ENCODE measurements at places on chromosomes 6 and 20.

GRCh38 chr20:60729135-60729900, 522.7 kb upstream of the CDH4 start:
- DNase-seq: no peak

- DNase-seq: no peak
These were observed 38.6 kb upstream of the MARCKS start for GRCh38 chr6:113818578-113818977.

GRCh38 chr6:73943411-73943810, 247.4 kb downstream of the CD109 start:
- DNase-seq: no peak

GRCh38 chr6:116280161-116280932, 617 bp upstream of the TSPYL1 start:
- no peak for DNase-seq

- DNase-seq: no peak
These were observed 21.5 kb upstream of the GTSF1L start for GRCh38 chr20:43748274-43748673.

DNA sequence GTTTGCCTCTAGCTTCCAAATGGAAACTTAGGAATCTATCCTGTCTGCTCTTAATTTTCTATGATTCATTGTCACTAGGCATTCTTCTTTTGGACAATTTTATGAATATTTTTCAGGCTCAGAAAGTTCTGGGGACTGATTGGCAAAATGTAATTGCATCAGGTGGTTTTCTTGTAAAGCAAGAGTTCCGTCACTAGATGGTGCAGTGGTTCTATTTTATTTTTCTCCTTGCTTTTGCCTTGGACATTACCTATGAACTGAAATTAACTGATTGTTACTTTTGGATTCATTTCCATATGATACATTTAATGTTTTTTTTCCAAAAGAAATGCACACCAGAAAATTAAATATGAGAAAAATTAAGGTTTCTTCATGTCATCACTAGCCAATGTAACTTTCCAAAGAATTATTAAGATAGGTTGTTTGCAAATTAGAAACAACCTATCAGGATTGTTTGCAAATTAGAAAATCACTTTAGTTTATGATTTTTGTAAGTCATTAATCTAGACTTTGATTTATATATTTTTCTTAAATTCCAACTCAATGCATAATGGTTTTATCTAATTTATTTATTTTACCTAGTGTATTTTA, 48.0 kb downstream of the TMEM170B start:
- DNase-seq: no peak

All from stimulated activated CD8-positive, alpha-beta memory T cell treated with anti-CD3 and anti-CD28 coated beads, Interleukin-7, amount 100 ng/mL, for 4 hours (primary cell).